Right cardiac atrium (tissue), 5 donors: ENCODE measurements at places on chromosomes 13 and 19. TPM values are rescaled to one million over a fixed set of nuclear protein-coding genes. Genes with fewer than 3 reads are reported as not detected.

GRCh38 chr19:19410553-19411550, 5.4 kb downstream of the GATAD2A start:
- no peak for DNase-seq

- DNase-seq, result no peak
These were observed 97.1 kb downstream of the SIPA1L3 start for GRCh38 chr19:38004186-38004520.

DNA sequence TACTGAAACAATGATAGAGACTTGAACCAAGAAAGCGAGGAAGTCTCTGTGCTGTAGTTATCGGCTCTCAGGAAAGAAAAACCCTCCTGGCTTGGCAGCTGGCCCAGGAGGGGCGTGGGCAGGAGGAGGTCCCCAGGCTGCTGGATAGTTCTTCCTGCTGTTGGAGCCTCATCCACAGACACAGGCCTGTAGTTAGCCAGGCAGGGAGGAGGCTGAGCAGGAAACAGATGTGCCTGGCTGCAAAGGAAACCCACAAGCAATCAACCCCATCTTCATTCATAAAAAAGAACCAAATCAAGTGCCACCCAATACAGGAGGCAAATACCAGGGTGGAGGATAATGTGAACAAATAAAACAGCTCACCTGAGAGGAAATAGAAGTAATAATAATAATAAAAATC, 86.2 kb downstream of the IRS2 start:
- peak; percentile 91 for DNase-seq

DNA sequence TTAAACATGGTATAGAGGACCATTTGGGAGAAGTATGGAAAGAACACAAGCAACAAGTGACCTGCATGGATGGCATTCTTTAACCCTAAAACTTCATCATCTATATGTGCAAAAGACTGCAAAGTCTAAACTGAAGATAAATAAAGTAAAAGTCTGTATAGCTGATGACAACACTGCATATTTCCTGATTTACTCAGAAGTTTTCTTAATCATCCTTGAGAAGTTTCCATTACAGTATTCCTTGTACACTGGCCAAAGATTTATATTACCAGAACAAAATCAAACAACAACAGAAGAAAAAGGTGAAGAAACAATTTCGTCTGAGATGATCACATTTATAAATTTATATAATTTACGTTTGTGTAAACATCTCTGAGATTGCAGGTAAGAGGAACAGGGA, 805.7 kb downstream of the PCDH9 start:
- DNase-seq, result no peak

GRCh38 chr13:109747524-109747923, 38.9 kb downstream of the IRS2 start:
- no peak for DNase-seq

DNA sequence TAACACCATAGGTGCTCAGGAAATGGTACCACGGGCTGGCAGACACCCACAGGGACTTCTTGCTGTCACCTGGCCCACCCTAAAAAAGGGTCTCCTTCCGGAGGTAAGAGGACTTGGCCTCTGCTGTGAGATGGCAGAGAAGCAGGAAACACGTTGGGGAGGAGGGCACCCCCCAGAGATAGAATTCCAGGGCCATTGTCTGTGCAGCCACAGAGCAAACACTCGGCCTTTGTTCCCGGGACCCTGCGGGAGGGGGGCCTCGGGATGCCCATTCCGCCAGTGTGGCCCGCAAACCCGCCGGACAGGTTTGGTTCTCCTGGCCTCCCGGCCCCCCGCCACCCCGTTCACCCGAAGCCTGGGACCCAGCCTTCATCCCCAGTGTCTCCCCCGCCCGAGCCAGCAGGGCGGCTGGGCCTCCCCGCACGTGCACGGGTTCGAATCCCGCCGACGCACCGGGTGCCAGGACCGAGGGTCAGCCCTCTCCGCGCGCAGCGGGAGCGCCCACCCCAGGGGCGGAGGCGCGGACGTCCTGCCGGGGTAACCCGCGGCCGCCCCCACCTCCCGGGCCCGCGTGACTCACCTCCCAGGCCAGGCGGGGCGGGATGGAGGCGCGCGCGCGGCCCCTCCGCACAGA, 714 bp downstream of the PLPP2 start:
- DNase-seq, result no peak

- DNase-seq, result no peak
These were observed 289.2 kb downstream of the ATP8A2 start for GRCh38 chr13:25660996-25661395.

DNA sequence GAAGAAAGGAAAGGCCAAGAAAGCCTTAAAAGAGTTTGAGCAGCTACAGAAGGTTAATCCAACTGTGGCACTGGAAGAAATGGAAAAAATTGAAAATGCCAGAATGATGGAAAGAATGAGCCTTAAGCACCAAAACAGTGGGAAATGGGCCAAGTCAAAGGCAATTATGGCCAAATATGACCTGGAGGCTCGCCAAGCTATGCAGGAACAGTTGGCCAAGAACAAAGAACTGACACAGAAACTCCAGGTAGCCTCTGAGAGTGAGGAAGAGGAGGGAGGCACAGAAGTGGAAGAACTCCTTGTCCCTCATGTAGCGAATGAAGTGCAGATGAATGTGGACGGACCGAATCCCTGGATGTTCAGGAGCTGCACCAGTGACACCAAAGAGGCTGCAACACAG, 5.1 kb downstream of the UTP14C start:
- DNase-seq, result no peak

- DNase-seq, result no peak
These were observed at the start of gene OXGR1 for GRCh38 chr13:96994017-96994857. Gene OXGR1 (minus strand): TSS chr13:96994476. CDS start chr13:96987759, 6,717 bp downstream.

DNA sequence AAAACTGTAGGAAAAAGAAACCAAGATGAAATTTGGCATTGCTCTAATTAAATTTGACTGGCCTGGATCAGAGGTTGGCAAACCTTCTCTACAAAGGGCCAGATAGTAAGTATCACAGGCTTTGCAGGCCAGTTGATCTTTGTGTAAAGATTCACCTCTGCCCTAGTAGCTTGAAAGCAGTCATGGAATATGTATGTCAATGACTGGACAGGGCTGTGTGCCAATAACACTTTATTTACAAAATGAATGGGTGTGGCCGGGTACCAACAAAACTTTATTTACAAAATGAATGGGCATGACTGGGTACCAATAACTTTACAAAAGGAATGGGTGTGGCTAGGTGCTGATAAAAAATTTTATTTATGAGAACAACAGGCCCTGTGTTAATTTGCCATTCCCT, 20.0 kb downstream of the SIN3B start:
- DNase-seq, result no peak

The KLC3 gene
- total RNA-seq, result not detected

The CGB7 gene
- 0.26 TPM for total RNA-seq

The CAPN12 gene
- 0.22 TPM for total RNA-seq

The PCSK4 gene
- total RNA-seq, result 1.3 TPM

The SIGLECL1 gene
- total RNA-seq, result not detected
